ENCODE measurements at places on chromosomes 2 and 18.
A peak's percentile ranks its signal among the peaks of the same experiment; 100 is the strongest.

DNA sequence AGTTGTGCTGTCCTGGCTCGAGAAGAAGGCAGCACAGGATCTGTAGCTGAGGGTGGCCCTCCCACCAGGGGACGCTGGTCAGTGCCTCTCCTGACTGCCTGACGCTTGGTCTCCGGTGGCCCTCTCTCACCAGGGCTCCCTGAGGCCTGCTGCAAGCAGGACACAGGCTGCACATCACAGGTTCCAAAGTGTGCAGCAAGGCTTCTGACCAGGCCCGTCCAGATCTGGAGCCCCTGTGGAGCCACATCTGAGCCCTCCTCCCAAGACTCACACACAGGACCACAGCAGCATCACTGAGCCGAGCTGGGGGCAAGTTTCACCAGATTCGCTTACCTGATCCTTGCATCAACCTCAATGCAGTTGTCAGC lies 12.1 kb downstream of the AMER3 start:
- DNase-seq, result no peak

DNA sequence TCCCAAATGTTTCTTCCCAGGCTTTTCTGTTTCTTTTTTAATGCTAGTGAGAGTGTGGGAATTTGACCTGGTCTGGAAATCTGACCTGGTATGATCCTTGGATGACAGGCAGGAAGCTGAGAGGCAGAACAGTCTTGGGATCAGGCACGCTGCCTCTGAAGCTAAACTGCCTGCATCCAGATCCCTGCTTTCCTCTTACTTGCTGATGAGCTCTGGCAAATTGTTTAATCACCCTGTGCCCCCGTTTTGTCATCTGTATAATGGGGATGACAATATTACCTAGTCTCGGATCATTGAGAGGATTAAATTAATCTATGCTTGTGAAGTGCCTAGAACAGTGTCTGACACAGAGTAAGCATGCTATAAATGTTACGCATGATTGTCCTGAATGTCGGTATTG lies 3.3 kb downstream of the KLHL23 start:
- no peak for DNase-seq

DNA sequence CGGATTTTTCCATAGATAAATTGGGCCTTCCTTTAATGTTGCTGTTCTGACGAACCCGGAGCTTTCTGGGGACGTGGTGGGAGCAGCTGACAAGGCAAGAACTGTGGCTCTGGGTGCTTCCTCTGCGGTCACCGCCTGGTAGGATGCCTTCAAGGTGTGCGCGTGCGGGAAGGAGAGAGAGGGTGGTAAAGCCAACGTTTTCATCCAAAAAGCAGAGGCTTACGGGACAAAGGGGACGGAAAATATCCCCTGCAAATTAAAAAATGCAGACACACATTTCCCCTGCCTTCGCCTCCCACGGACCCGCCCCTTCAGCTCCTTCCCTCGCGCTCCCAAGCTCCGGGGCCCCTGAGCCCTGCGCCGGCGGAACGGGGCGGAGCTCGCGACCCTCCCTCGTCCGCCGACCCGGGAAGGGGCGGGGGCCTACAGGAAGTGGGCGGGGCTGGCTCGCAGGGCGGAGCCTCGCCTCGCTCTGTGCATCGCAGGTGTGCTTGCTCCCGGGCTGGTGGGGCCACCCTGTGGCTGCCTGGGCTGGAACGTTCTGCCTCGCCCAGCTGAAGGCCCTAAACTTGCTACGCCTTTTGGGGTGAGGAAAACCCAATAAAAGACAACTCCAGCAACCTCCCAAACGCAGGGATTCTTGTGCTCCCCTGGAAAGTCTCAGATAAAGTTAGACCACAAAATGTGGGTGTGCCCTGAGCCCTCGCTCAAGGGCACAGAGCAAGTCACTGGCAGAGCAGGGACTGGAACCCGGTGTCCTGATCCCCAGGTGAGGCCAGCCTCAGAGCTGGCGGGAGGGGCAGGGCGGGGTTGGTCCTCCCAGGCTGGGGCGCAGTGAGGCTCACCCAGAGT lies 25.4 kb upstream of the SLC66A3 start:
- peak; percentile 84 for DNase-seq

- DNase-seq, result no peak
Observed at GRCh38 chr18:34493566-34494358, 216.3 kb upstream of the DTNA start.

DNA sequence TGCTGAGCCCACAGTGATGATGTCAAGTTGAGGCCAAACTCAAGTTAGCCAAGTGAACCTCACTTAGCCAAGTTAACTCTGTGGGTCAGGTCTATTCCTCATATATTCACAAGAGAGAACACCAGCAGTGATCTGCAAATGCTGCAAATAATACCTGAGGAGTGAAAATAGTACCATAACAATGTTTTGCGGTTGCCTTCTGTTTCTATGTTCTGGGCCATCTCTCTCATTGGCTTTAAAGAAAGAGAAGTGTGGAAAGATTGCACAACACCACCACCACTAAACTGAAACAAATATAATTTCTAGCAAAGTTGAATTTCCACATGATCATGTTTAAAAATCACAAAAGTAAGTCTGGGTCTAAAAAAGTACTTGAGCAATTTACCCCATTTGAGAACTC lies 211.1 kb upstream of the GALNT5 start:
- DNase-seq, result no peak

GRCh38 chr18:61082976-61083630 lies 250.1 kb upstream of the CDH20 start:
- no peak for DNase-seq

- DNase-seq, result no peak
Observed at GRCh38 chr18:10898417-10898974, 250.9 kb downstream of the PIEZO2 start.

- peak; percentile 5 for DNase-seq
Observed at GRCh38 chr2:205197468-205198139, 484.7 kb upstream of the NRP2 start.

DNA sequence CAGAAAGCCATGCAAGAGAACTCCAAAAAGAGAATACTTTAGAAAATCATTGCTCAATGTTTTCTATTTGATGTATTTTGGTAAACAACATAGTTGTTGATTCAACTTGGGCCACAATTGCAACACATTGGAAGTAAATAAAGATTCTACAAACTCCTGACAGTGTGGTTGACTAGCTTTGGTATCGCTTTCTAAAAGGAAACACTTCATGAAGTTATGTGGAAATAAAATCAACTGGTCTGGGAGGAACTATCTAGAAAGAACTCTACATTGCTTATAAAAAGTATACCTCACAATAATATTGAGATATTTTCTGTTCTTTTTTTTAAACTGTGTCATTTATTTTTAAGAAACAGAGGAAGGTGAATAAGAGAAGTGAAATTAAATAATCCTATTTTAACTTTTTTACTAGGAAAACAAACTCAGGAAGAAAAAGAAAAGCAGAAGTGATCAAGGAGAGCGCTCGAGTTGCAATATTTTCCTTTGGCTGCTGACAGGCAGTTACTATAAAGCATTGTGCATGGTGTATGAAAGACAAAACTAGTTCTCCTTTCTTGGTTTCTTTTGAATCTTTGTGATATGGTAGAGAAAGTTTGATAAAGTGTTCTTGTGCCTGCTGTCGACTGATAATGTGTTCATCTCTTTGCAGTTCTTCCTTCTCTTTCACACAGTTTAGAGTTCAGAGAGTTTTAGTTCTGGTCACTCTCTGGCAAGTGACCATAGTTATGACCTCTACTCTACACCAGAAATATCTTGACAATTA lies 3.0 kb downstream of the DHRS9 start:
- DNase-seq, result no peak

DNA sequence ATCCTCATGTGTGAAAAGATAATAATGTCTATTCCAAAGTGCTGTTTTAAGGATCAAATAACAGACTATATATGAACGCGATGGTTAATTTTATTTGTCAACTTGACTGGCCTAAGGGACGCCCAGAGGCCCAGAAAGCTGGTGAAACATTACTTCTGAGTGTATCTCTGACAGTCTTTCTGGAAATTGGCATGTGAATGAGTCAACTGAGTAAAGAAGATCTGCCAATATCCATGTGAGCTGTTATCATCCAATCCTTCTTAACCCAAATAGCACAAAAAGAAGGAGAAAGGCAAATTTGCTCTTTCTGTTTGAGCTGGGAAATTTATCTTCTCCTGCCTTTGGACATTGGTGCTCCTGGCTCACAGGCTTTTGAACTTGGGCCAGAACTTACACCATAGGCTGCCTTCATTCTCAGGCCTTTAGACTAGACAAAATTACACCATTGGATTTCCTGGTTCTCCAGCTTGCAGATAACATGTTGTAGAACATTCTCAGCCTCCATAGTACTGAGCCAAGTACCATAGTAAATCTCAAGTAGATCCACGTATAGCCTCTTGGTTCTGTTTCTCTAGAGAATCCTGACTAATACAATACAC lies 114.7 kb upstream of the DOCK10 start:
- DNase-seq, result no peak

- DNase-seq, result no peak
Observed at GRCh38 chr18:12231040-12231882, 22.9 kb upstream of the CIDEA start.

GRCh38 chr2:221501210-221501882 lies 70.8 kb downstream of the EPHA4 start:
- DNase-seq, result no peak

- no peak for DNase-seq
Observed at GRCh38 chr18:56575819-56576663, 62.4 kb downstream of the TXNL1 start.

- no peak for DNase-seq
Observed at GRCh38 chr18:23107718-23108117, 27.6 kb upstream of the CABLES1 start.

DNA sequence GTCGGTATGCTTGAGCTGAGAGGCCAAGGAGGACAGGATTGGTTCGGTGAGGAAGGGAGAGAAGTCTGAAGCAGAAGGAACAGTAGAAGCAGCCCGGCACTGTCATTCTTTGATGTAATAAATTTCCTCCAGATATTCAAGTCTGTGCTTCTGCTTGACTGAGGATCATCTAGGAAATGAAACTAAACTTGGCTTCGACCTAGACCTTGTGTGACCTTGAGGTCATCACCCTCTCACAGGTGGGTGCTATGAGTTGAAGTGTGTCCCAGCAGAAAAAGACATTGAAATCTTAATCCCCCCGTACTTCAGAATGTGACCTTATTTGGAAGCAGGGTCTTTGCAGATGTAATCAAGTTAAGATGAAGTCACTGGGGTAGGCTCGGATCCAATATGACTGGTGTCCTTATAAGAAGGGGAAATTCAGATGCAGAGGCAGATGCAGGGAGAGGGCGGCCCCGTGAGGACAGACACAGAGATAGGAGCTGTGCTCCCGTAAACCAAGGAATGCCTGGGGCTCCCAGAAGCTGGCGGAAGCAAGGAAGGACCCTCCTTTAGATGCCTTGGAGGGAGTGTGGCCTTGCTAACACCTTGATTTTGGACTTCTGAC lies 49.0 kb downstream of the PRKCE start:
- DNase-seq, result no peak

DNA sequence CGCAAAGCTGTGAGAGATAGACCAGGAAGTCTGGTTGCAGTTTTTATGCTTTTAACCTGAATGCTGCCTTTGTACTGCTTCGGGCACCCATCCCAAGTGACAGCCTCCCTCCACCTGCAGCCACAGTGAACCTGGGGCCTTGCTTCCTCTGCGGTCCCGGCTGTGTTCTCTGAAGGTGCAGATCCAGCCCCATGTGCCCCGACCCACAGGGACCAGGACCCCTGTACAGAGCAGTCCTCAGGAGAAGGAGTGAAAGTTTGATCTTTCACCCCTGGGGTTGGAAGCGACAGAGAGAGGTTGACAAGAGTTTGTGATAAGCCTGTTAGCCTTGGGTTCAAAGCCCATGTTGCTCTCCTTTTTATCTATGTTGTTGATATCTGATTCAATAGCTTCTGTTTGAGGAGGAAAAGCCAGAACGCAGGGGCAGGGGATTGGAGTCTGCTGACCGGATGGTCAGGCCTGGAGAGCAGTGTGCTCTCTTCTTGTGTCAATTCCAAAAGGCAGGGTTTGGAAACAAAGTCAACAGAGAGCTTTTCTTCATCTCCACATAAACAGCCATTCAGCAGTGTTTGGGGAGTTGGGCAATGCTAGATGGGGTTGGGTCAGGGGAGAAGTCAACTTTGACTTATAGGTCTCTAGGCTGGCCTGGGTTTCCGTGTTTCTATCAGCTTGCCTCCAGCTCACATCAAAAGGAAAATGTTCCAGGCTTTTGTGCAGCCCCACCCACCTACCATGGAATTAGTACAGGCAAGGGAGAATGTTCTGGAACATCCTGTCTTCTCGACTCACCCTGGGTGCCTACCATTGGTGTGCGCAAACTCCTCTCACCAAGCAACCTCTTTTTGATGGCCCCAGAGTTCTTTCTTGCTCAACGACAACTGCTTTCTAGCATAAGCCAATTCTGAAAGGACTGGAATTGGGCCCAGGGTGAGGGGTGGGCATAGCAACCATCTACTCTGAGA lies 214.9 kb downstream of the ALPK2 start:
- no peak for DNase-seq

GRCh38 chr18:766550-766860 lies 45.5 kb downstream of the YES1 start:
- DNase-seq, result no peak

GRCh38 chr2:199370150-199370780 lies 87.5 kb downstream of the SATB2 start:
- no peak for DNase-seq

DNA sequence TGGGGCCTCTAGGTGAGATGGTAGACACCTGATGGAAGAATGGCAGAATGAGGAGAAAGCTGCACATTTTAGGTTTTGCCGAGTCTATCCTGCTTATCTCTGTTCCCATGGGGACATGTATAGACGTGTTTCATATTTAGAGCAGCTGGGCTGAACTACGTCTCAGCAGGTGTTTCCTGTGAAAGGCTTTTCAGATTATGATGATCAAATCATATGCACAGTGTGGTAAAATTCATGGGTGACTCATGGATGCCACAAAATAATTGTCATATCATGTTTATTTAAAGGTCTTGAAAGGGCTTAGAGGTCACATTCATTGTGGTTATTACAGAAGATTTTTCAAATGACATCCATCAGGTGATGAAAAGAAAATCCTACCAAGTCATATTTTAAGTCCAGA lies 90.5 kb downstream of the ICOS start:
- DNase-seq, result no peak

DNA sequence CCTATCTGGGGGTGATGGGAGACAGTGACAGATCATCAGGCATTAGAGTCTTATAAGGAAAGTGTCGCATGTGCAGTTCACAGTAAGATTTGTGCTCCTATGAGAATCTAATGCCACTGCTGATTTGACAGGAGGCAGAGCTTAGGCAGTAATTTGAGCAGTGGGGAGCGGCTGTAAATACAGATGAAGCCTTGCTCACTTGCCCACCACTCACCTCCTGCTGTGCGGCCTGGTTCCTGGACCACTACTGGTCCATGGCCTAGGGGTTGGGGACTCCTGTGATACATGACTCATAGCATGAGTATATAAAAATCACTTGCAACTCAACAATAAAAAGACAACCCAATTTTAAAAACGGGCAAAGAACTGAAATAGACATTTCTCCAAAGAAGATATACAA lies 71.1 kb upstream of the ACAA2 start:
- no peak for DNase-seq

DNA sequence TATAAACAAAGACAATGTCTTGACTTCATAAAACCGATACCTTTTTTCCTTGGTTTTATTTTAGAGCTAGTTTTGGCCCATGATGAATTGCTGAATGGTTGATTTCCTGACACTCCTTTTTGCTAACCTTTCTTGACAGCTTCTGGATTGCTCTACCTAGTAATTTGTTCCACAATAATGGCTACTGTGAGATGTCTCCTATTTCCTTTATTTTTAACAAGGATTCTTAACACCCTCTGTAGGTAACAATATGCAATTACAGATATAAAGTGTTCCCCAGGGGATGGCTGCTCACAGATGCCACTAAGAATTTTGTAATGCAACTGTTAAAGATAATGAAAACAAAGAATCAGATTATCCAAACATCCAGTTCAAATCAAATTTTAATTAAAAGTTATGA lies 100.8 kb upstream of the ATP5MC3 start:
- DNase-seq, result no peak

GRCh38 chr18:3392467-3392855 lies 57.5 kb upstream of the TGIF1 start:
- DNase-seq, result no peak

Measured in stimulated activated CD4-positive, alpha-beta T cell treated with anti-CD3 and anti-CD28 coated beads, Interleukin-2, amount 100 ng/mL, for 4 hours (primary cell).